ENCODE measurements at places on chromosomes 1 and 21.
A peak's percentile ranks its signal among the peaks of the same experiment; 100 is the strongest.

- DNase-seq = peak; percentile 84
These were observed at the start of gene SETDB1 for GRCh38 chr1:150926097-150926741. Gene SETDB1 (plus strand): TSS chr1:150926363. CDS start chr1:150927715, 1,352 bp downstream.

- DNase-seq = no peak
These were observed 21.4 kb downstream of the PEA15 start for GRCh38 chr1:160226623-160227022.

DNA sequence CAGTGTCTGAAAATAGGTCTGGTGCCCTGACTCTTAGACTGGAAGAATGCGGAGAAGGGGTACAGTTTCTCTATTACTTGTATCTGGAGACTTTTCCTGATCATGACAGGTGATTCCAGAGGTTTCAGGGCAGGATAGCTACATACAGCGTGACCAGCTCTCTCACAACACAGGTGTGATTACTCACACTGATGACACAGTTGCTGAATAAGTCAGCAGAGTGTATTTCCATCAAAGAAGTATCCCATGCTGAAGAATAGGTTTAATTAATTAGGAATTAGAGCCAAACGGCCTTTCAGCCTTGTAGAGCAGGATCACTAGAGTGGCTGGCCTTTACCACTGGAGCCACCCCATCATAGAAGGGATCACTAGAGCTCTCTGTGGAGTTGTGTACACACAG lies 298.6 kb downstream of the LMX1A start:
- DNase-seq = no peak

- DNase-seq = no peak
These were observed 142.8 kb downstream of the CDC7 start for GRCh38 chr1:91643431-91643830.

DNA sequence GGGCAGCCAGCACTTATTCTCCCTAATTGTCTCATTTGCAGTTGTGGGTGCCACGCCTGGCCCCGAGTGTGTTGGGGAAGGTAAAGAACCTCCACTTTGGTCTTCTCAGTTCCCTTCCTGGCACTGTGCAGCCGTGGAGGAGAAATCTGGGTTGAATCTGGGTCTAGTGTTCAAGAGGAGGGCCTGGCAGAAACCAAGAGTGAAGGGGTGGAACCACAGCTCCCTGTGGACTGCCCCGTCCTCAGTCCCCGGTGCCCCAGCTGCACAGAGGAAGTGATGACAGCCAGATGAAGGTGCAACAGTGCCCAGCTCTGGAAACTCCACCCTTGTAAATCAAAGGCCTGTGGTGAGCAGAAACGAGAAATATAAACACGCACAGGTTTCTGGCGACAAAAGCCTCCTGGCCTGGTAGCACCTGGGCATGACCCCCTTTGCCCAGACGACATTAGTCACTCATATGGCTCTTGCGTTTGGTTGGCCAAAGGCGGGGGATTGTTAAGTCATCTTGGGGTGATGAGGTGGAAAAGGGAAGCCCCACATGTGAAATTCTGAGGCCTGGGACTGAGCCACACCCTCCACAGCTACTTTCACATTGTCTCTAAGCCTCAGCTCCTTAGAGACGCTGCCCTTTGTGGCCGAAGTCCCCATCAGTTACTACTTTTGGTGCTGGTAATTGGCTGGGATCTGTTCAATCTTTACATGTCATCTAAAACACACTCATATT lies 4.2 kb upstream of the ECE1 start:
- DNase-seq = no peak

GRCh38 chr1:41241749-41242341 lies at the start of gene SCMH1:
Gene SCMH1 (minus strand): TSS chr1:41242306. CDS start chr1:41186133, 56,173 bp downstream.
- DNase-seq = no peak

GRCh38 chr1:175185903-175186302 lies 6.7 kb downstream of the KIAA0040 start:
- no peak for DNase-seq

- DNase-seq = no peak
These were observed 86.5 kb upstream of the IFFO2 start for GRCh38 chr1:19042675-19043578.

DNA sequence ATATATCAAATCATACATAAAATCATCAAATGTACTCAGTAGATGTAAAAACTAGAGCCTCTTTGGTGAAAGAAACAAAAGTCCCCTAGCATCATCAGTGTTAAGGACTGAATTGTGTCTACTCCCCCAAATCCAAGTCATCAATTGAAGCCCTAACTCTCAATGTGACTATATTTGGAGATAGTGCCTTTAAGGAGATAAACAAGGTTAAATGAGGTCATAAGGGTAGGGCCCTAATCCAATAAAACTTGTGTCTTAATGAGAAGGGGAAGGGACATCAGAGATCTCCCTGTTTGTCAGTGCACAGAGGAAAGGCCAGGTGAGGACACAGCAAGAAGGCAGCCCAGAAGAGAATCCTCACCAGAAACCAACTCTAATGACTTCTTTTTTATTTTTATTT lies 33.5 kb downstream of the USP24 start:
- no peak for DNase-seq

DNA sequence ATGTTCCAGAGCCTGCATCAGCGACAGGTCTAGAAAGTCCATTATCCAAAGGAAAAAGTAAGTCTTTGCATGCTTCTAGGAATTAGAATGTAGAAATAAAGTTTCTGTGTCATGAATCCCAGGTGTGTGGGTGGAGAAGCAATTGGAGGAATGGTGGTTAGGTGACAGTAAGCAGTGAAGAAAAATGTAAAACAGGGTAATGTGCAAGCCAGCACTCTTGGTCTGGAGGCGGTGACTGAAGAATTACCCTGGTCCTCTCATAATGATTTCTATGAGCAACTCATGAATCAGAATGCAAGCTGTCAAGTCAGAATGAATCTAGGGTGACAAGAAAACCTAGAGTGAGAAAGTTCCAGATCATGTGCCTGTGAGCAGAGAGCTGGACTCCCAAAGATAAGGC lies 33.6 kb downstream of the PLPPR4 start:
- no peak for DNase-seq

GRCh38 chr1:224375059-224375458 lies 18.4 kb downstream of the CNIH4 start:
- no peak for DNase-seq

DNA sequence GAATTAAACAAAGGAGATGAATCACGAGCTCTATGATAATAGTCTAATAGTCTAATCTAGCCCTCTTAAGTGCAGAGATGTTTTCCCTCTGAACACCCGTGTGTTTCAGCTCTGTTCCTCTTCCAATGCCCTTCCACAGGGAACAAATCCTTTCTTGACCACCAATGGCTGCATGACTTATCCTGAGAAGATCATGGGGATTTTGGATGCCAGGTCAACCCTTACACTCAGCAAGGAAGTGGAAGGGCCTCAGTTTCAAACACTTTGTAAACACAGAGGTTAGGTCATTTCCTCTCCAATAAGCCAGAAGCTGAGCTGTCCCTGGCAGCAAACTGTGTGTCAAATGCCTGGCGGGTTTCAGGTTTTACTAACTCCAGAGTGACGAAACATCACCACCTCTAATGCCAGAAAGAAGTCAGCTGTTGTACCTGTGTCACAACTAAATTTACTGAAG lies 200.0 kb downstream of the GABPA start:
- peak; percentile 78 for DNase-seq

- no peak for DNase-seq
These were observed 2.3 kb upstream of the MKNK1 start for GRCh38 chr1:46606255-46606965.

DNA sequence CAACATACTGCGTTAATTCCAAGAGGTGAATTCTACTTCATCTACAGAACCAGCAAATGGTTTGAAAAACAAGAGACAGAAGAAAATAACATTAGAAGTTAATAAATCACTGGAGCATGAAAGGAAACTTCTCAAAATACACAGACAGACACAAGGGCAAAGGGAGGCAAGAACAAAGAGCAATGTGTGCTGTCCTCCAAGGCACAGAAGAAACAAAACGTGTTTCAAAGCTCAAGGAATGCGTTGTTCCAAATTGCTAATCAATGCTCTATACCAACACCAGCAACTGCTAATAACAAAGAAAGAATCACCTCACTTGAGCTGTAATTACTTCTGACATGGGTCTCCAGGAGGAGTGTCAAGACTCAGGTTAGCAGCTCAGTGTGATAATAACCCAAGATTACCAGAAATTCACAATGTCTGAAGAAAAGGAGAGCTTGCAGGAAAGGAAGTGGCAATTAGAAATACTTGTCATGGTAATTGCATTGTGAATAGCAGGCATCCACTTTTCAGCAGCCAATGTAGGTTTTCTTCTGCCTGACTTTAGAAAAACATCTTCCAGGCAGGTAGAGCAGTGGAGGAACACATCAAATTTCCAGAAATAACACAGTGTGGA lies 175.4 kb downstream of the SEC16B start:
- no peak for DNase-seq

DNA sequence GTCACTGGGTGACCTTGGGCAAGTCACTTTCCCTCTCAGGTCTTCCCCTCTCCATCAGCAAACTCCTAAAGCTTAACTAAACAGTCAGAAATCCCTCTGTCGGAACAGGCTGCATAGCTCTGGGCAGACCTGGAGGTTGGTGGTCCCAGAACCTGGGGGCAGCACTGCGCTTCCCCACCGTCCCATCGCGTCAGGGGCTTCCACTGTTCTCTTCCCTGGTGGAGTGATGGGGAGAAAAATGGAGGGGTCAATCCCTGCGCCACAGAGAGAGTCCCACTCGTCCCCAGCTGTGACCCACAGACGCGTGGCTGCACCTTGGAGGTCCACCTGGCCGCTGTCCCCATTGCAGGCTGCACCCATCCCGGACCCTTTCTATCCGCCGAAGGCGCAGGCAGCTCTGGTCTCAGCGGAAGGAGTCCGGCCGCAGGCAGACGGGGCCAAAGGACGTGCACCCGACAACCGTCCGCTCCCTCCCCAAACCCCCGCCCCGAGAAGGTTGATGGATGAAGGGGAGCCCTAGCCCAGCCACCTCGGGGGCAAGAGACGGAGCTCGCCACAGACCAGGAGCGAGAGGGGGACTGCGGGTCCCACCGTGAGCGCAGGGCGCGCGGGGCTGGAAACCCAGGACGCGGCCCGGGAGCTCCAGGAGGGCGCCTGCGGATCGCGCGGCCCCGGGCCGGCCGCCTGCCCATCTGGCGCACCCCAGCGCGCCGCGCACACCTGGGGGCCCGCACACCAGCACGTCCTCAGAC lies 588 bp upstream of the WNT3A start:
- DNase-seq = no peak

DNA sequence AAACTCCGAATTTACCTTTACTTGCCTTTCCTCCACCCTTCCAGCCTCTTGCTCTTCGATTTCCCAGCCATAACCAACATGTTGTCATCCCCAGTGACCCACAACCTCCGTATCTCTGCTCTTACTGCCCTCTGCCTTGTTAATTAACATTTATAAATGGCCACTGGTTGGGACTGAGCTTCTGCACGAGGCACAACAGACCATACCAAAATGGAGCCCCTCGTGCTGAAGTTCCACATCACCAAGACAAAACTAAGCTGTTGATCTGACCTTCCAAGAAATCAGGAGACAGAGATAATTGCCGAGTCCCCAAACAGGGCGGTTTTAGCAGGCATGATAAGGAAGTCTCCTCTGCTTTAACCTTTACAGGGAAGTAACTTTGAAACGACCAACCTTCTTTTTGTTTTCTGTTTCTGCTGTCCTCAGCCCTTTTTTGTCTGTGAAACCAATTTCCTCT lies 71.9 kb downstream of the NMNAT2 start:
- no peak for DNase-seq

GRCh38 chr21:44618909-44619308 lies 7.0 kb downstream of the KRTAP10-8 start:
- no peak for DNase-seq

DNA sequence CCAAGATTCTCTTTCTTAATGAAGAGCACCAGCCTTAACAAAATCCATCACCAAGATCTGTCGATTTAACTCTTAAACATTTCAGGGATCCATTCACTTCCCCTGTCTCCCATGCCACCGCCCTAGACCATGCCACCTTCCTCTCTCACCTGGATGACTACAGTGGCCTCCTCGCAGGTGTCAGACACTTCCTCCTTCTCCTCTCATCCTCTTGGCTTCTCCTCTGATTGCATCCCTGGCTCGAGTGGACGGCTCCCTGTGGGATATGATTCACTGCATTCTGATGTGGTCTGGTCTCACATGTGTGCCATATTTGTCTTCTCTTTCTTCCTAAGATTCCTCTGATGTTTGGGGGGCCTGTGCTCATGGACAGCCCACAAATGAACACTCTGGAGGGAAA lies 66.4 kb upstream of the KLHDC7A start:
- no peak for DNase-seq

GRCh38 chr1:71717186-71717585 lies 565.2 kb downstream of the NEGR1 start:
- no peak for DNase-seq

- no peak for DNase-seq
These were observed 42.0 kb downstream of the CXADR start for GRCh38 chr21:17554679-17555465.

- no peak for DNase-seq
These were observed 187.8 kb downstream of the SLC44A5 start for GRCh38 chr1:75423136-75423535.

GRCh38 chr21:27674041-27674615 lies 707.2 kb upstream of the ADAMTS5 start:
- no peak for DNase-seq

DNA sequence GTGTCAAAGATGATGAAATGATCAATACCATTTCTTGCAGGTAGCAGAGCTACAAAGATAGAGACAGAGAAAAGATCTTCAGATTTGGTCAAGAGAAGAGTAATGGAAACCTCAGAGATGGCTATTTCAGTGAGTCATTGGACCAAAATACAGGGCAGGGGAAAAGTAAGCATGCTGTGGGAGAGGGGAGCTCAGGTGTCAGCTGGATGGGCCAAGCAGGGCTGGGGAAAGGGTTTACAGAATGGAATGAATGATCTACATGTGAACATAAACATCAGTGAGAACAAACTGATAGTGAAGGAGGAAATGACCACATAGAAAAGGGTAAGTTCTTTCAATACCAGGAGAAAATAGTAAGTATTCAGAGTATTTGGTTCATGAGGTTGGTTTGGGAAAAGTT lies 61.4 kb upstream of the CNN3 start:
- no peak for DNase-seq

DNA sequence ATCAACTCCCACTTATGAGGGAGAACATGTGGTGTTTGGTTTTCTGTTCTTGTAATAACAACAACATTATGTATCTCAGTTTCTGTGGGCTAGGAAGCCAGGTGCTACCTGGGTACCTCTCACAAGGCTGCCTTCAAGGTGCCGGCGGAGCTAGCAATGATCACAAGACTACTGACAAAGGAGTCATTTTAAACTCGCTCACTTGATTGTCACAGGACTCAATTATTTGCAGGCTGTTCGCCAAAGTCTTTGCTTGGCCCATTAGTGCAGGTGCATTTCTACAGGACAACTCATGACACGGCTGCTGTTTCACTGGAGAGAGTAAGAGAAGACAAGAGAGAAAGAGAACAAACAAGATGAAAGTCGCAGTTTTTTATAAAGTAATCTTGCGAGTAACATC lies 1237.4 kb upstream of the TMPRSS15 start:
- no peak for DNase-seq

Data from SW 1271 (cell line).